ENCODE measurements at places on chromosomes 5 and 9.

- H3K27me3 ChIP-seq, result no peaks in the 10 kb centered on the region
- H3K27ac ChIP-seq, result no peak overlapping the region
Measured at GRCh38 chr9:74861773-74862474, 25.8 kb downstream of the TRPM6 start.

DNA sequence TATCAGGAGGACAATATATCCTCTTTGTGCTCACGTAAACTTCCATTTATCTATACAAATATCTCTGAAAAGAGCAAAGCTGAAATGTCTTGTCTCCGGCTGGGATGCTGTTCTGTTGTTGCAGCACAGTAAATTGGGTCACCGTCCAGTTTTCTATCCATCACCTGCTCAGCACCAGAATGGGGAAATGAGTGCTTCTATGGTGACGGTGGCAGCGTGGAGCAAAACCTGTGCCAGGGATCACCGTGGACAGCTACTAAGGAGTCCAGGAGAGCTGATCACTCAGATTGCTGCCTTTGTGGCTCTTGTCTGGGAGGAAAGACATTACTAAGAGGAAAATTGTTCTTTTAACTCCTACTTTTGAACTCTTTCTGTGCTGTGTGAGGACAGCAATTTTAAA is 531.6 kb downstream of the PSAT1 start:
- no peak overlapping the region for H3K4me3 ChIP-seq
- no peaks in the 10 kb centered on the region for H3K36me3 ChIP-seq
- DNase-seq, result no peak
- H3K4me1 ChIP-seq, result no peaks in the 10 kb centered on the region
- H3K27me3 ChIP-seq, result no peaks in the 10 kb centered on the region

GRCh38 chr5:54317511-54318260 is 7.3 kb upstream of the ARL15 start:
- no peak for DNase-seq
- H3K27ac ChIP-seq, result no peak overlapping the region
- no peaks in the 10 kb centered on the region for H3K36me3 ChIP-seq
- no peak overlapping the region for H3K4me3 ChIP-seq
- H3K27me3 ChIP-seq, result peaks cover 58% of the 10 kb centered on the region

- H3K27ac ChIP-seq, result no peak overlapping the region
- H3K4me3 ChIP-seq, result no peak overlapping the region
- DNase-seq, result no peak
Measured at GRCh38 chr9:71620331-71620730, 148.0 kb downstream of the CEMIP2 start.

DNA sequence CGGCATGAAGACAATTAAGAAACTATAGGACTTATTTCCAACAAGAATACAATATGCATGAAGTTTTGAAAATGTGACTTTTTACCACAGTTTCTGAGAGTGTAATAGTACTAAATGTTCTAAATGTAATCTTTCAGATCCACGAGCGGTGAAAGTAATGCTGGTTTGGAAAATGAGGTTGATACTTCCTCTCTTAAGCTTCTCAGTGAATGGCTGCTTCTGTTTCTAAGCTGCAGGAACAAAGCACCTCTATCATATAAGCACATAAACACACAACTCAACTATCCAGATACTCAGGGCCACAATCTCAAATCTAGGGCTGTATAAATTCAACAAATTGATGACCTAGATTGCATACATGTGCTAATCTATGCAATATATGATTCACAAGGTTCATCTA is 78.3 kb downstream of the LIFR start:
- no peaks in the 10 kb centered on the region for H3K4me1 ChIP-seq
- peaks cover 73% of the 10 kb centered on the region for H3K27me3 ChIP-seq
- H3K4me3 ChIP-seq, result no peak overlapping the region
- DNase-seq, result no peak
- H3K36me3 ChIP-seq, result no peaks in the 10 kb centered on the region

- no peaks in the 10 kb centered on the region for H3K27me3 ChIP-seq
- H3K27ac ChIP-seq, result no peak overlapping the region
- H3K4me1 ChIP-seq, result peaks cover 81% of the 10 kb centered on the region
- H3K36me3 ChIP-seq, result peaks cover 6% of the 10 kb centered on the region
- no peak overlapping the region for H3K4me3 ChIP-seq
- no peak for DNase-seq
Measured at GRCh38 chr5:143361438-143361837, 42.0 kb downstream of the NR3C1 start.

DNA sequence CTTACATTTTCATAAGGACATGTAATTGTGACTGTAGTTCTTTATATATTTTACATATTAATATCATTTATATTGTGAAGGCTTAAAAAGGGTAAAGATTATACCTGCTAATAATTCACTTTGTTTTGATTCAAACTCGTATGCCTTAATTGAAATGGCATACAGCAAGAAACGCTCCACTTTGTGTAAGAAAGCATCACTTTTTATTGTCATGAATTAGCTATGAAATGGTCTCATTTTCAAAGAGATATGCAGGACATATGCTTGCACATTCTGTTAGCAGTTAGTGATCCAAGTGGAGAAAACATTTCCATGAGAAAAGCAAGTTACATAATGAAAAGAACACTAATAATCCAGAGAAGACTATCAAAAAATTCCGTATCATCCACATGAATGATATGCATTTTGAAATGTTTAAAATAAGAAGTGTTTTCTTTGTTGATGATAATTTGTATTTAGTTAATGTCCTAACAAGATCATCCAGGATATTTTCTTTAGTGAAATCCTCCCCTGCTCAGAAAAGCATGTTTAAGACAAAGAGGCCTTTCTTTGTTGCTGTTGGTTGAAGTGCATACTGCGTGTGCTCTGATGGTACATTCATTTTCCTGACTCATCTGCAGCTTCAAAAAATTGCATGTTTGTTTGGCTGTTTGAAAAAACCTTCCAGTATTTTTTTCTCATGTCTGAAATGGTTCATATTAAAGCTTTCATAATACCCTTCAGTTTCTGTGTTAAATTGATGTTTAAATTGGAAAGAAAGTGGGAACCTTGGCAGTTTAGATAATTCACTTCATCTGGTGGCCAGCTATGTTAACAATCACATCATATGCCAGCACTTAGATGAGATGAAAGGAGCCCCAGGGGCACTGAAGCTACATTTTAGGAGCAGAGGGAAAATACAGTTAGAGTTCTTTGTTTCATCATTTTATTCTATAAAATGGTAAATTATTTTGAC is 242.2 kb downstream of the CSNK1G3 start:
- H3K4me3 ChIP-seq, result no peak overlapping the region
- no peak for DNase-seq
- H3K36me3 ChIP-seq, result no peaks in the 10 kb centered on the region
- H3K4me1 ChIP-seq, result no peaks in the 10 kb centered on the region
- H3K27ac ChIP-seq, result no peak overlapping the region

- peak overlapping the region; percentile 70 for H3K27ac ChIP-seq
- DNase-seq, result no peak
- H3K27me3 ChIP-seq, result no peaks in the 10 kb centered on the region
- peaks cover 27% of the 10 kb centered on the region for H3K36me3 ChIP-seq
Measured at GRCh38 chr9:86287013-86287412, 4.7 kb upstream of the ISCA1 start.

DNA sequence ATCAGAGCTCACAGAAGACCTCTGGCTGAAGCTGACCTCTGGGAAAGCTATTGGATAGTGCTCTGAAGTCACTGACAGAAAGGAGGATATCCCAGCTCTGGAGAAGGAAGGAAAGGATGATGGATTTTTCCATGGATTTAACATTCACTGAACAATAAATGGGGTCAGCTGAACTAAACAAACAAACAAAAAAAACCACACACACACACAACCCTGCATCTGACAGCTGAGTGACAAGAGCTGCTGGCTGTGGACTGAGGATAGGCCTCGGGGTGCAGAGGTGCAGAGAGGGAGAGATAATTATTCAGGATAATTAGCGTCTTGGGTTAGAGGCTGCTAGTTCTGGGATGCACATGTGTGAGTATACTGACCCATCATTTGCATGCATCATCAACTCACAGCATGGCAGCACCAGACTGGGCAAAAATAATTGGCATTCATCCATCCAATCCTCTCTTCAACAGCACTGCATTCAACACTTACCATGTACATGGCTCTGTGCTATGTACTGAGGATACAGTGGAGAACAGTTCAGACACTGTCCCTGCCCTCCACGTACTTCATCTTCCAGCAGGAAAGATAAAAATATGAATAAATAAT is 131.4 kb upstream of the TRIM32 start:
- H3K4me3 ChIP-seq, result no peak overlapping the region
- no peak overlapping the region for H3K27ac ChIP-seq
- DNase-seq, result no peak
- H3K36me3 ChIP-seq, result no peaks in the 10 kb centered on the region

- no peaks in the 10 kb centered on the region for H3K27me3 ChIP-seq
- H3K4me1 ChIP-seq, result no peaks in the 10 kb centered on the region
- H3K27ac ChIP-seq, result no peak overlapping the region
- H3K36me3 ChIP-seq, result no peaks in the 10 kb centered on the region
- H3K4me3 ChIP-seq, result no peak overlapping the region
Measured at GRCh38 chr5:82031220-82032119, 59.6 kb downstream of the ATG10 start.

GRCh38 chr9:94938384-94938783 is 211.9 kb downstream of the AOPEP start:
- H3K27ac ChIP-seq, result no peak overlapping the region
- H3K27me3 ChIP-seq, result no peaks in the 10 kb centered on the region
- H3K4me1 ChIP-seq, result no peaks in the 10 kb centered on the region
- no peak for DNase-seq
- no peak overlapping the region for H3K4me3 ChIP-seq

GRCh38 chr5:32170303-32171151 is 3.6 kb downstream of the GOLPH3 start:
- no peak overlapping the region for H3K27ac ChIP-seq
- peaks cover 44% of the 10 kb centered on the region for H3K4me1 ChIP-seq
- H3K27me3 ChIP-seq, result no peaks in the 10 kb centered on the region
- peaks cover 57% of the 10 kb centered on the region for H3K36me3 ChIP-seq
- peak overlapping the region; percentile 11 for H3K4me3 ChIP-seq
- DNase-seq, result no peak

DNA sequence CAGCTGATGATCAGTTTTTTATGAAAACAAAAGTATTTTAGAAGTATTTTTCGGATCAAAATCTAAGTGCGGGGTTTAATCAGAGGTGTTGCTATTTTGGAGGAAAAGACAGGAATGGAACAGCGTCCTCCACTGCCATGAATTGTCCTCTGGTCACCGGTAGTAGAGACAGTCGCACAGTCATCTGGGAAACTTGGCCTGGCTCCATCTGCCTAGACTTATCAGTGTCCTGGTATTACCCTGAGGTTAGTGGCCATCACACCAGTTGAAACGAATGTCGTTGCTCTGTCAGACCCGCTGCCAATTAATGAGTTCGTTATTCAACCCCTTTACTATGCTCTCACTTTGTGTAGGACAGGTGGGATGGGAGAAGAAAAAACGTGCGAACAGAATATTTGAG is 8.2 kb downstream of the TLX3 start:
- no peak for DNase-seq
- peaks cover 12% of the 10 kb centered on the region for H3K4me1 ChIP-seq
- H3K27me3 ChIP-seq, result peaks cover 89% of the 10 kb centered on the region
- peaks cover 8% of the 10 kb centered on the region for H3K36me3 ChIP-seq
- H3K27ac ChIP-seq, result no peak overlapping the region
- H3K4me3 ChIP-seq, result no peak overlapping the region

GRCh38 chr9:115250621-115251032 is 132.7 kb upstream of the TNC start:
- no peaks in the 10 kb centered on the region for H3K4me1 ChIP-seq
- H3K27ac ChIP-seq, result no peak overlapping the region
- no peak for DNase-seq
- peaks cover 33% of the 10 kb centered on the region for H3K27me3 ChIP-seq
- H3K4me3 ChIP-seq, result no peak overlapping the region

DNA sequence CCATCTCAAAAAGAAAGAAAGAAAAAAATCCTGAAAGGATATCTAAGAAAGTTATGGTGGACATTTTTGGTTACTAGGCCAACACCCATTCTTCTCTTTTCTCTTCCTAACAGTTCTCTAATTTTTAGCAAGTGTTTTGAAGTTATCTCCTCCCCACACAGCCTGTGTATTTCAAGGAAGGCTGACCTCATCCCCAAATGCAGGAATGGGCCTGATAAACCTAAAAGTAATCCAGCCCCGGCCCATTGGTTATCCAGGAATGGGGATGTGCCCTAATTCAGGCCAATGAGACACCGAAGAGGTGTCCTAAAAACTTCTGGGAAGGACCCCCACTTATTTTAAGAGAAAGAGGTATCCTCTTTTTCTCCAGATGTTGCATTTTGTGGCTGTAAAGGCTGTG is 46.6 kb downstream of the F2R start:
- no peaks in the 10 kb centered on the region for H3K27me3 ChIP-seq
- no peak for DNase-seq
- no peak overlapping the region for H3K4me3 ChIP-seq
- no peaks in the 10 kb centered on the region for H3K36me3 ChIP-seq
- peaks cover 32% of the 10 kb centered on the region for H3K4me1 ChIP-seq

GRCh38 chr9:112670991-112671625 is 46.8 kb downstream of the INIP start:
- no peak overlapping the region for H3K4me3 ChIP-seq
- no peaks in the 10 kb centered on the region for H3K27me3 ChIP-seq
- H3K27ac ChIP-seq, result no peak overlapping the region
- no peaks in the 10 kb centered on the region for H3K36me3 ChIP-seq

DNA sequence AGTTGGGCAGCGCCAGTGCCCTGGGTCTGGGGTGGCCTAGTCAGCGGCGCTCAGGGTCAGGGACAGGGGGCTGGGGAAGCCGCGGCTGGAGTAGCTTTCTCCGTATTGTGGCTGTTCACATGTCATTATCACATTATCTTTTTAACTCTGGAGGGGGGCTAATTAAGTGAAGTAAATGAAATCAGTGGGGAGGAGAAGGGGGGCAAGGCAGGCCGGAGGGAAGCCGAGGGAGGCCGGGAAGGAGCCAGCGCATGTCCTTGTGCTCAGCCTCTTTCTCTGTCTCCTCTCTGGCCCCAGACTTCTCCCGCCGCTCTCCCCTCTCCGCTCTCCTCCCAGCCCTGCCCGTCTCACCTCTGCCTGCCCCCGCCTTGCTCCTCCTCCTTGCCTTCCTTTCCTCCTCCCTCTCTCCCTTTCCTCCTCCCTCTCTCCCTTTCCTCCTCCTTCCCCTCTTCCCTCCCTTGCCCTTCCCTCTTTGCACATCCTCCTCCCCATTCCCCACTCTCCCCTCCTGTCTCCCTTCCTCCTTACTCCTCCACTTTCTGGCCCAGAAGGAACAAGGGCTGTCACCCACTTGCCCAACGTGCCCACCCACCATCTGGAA is 38.7 kb downstream of the ASS1 start:
- H3K27me3 ChIP-seq, result peaks cover 30% of the 10 kb centered on the region
- H3K4me3 ChIP-seq, result no peak overlapping the region
- no peak for DNase-seq

DNA sequence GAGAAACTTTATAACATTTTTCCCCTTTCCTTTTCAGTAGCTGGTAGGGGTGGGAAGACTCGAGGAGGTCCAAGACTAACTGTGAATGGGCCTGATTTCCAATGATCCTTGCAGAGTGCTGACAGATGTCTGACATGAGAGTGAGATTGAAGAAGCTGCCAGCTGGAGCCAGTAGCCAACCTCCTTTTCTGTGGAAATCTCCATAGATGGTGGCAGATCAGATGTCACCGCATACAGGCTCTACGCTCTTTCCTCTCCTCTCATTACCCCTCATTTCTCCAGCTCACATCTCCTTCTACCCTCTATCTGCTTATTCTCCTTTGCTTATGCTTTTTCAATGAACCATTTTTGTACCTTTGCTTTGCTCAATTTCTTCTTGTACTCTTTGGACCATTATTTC is 395.2 kb upstream of the TNC start:
- H3K27ac ChIP-seq, result no peak overlapping the region
- no peak for DNase-seq
- H3K27me3 ChIP-seq, result no peaks in the 10 kb centered on the region
- H3K4me1 ChIP-seq, result no peaks in the 10 kb centered on the region
- H3K36me3 ChIP-seq, result no peaks in the 10 kb centered on the region

All from central memory CD8-positive, alpha-beta T cell (primary cell).